ENCODE measurements at places on chromosomes 5 and 9. TPM values are rescaled to one million over a fixed set of nuclear protein-coding genes. Genes with fewer than 3 reads are reported as not detected.

DNA sequence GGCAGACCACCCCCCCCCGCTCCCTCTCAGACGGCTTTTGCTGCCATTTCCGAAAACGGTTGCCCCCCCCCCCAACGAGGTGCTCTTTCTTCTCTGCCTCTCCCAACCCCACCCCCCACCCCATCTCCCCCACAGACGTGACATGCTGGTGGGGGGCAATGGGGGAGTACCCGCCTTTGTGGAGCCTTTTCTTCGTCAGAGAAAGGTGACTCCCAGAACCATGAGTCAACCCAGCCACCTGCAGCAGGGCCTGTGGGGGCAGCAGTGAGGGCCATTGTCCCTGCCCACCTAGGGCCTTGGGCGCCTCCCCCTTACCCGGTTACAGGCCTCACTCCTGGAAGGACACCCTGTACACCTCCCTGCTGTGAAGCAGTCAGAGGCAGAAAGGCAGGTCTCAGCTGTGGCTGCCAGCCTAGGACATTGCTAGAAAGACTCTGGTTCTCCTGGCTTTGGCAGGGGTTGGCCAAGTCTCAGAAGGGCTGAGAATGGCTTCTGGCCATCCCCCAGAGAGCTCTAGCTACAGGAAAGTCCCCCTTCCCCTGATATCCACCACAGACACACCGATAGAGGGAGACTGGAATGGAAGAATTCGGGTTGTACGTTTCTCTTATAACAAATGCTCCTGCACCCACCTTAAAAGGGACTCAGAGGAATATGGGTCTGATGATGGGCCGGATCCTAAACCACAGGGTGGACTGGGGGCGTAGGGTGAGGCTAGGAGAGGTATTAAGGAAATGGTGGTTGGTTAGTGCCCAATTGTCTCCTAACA, 2.2 kb downstream of the DNAJB5 start:
- DNase-seq = no peak

GRCh38 chr5:158737536-158738027, 362.1 kb downstream of the EBF1 start:
- DNase-seq = no peak

DNA sequence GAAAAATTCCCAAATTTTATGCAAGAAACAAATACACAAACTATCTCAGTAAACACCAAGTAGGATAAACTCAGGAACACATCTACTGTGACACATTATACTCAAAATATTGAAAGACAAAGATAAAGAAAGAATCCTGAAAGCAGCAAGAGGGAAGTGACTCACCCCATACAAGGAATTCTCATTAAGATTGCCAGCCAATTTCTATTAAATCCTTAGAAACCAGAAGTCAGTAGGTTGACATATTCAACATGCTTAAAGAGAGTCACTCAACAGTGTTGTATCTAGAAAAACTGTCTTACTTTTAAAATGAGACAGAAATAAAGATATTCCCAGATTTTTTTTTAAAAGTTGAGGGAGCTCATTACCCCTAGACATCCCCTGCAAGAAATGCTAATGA, 15.5 kb downstream of the SPATA31E1 start:
- no peak for DNase-seq

DNA sequence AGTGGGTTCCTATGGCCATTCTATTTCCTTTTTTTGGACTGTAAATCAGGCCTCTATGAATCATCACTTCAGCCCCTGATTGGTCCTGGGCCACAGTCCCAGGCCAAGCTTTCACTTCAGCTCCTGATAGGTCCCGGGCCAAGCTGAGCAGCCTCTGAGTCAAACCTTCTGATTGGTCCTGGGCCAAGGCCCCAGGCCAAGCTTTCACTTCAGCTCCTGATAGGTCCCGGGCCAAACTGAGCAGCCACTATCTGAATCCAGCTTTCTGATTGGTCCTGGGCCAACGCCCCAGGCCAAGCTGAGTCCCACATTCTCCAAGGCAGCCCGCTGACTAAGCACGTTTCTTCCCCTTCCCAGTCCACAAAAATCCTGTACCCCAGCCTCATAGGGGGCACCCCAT, 1972.9 kb upstream of the ACO1 start:
- no peak for DNase-seq

DNA sequence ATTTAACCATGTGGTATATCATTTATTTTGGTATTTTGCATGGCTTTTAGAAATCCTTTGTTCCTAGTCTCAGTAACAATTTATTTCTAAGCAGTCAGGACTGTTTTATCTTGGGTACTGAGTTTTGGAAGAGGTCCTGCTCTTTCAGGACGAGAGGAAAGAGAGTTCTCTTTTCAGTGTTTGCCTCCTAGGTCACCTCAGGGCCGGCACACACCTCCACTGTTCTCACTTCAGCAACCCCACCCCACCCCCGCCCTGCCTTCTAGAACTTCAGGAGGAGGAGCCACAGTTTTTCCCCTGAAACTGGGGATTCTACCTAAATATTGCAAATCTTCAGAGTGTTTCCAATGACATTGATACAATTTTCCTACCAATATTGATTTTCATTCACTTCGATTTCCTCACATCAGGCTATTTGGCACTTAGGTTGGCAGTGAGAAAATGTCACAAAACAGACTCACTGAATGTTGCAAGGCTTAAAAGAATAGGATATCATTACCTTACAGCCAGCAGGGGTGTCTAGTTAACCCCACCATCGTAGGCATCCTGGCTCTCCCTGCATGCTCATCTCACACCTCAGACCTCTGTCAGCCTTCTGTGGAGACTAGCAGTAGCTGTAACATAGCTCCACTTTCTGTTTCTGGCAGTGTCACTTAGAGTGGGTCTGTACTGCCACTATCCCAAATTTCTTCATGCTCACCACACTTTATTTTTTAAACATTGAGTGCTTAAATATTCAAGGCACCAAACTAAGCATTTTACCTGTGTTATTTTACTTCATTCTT, 5.4 kb downstream of the IGIP start:
- DNase-seq = no peak

- DNase-seq = no peak
Observed at GRCh38 chr5:177388521-177389052, 4.4 kb downstream of the SLC34A1 start.

- DNase-seq = no peak
Observed at GRCh38 chr5:141875022-141875740, 3.0 kb downstream of the PCDH1 start.

DNA sequence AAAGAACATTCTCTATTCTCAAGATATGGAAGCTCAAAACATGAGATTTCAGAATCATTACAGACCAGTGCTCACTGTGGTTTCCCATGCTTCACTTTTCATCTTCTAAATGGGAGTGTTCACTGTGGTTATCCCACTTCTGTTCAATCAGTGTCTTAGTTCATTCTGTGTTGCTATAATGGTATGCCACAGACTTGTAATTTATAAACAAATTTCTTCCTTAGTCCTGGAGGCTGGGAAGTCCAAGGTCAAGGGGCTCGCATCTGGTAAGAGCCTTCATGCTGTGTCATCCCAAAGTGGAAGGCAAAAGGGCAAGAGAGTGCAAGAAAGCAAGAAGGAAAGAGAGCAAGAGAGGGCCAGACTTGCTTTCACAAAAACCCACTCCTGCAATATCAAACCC, 146.3 kb downstream of the TTC39B start:
- DNase-seq = no peak

GRCh38 chr5:15234366-15234765, 265.6 kb upstream of the FBXL7 start:
- no peak for DNase-seq

- DNase-seq = no peak
Observed at GRCh38 chr5:180395540-180396274, 42.6 kb upstream of the GFPT2 start.

DNA sequence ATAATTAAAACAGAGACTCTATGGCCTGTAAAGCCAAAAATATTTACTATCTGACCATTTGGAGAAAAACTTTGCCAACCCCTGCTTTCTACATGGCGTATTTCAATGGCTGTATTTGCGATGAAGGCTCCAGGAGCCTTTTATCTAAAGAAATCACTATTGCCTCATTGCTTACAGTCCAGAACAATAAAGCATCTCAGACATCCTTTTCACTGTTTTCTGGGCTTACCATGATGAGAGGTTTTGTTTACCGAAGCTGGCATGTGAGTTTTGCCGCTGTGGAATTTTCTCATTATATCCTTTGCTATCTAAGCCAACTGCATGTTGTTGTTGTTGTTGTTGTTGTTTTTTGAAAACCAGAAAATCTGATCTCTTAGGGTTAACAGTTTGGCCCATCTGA, 13.9 kb downstream of the PALM2AKAP2 start:
- DNase-seq = no peak

- DNase-seq = no peak
Observed at GRCh38 chr9:114791736-114792135, 14.1 kb downstream of the TNFSF15 start.

GRCh38 chr5:93658044-93658443, 75.0 kb downstream of the NR2F1 start:
- no peak for DNase-seq

DNA sequence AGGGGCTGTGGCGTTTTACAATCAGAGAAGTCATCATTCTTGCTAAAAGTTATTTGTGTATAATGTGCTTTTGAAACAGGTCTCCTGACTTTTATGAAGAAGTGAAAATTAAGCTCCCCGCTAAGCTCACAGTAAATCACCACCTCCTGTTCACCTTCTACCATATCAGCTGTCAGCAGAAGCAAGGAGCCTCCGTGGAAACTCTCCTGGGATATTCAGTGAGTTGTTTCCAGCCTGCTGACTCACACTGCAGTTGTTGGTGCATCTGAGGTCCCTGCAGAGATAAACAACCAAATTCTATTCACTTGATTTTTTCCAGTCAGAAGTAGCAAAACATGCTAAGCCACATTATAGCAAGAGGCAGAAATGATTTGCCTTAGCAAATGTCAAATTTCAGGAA, 156.7 kb downstream of the DOCK8 start:
- no peak for DNase-seq

GRCh38 chr9:20620650-20621470, 1.4 kb downstream of the MLLT3 start:
- peak; percentile 9 for DNase-seq

GRCh38 chr5:34857161-34857560, 18.2 kb downstream of the TTC23L start:
- DNase-seq = no peak

DNA sequence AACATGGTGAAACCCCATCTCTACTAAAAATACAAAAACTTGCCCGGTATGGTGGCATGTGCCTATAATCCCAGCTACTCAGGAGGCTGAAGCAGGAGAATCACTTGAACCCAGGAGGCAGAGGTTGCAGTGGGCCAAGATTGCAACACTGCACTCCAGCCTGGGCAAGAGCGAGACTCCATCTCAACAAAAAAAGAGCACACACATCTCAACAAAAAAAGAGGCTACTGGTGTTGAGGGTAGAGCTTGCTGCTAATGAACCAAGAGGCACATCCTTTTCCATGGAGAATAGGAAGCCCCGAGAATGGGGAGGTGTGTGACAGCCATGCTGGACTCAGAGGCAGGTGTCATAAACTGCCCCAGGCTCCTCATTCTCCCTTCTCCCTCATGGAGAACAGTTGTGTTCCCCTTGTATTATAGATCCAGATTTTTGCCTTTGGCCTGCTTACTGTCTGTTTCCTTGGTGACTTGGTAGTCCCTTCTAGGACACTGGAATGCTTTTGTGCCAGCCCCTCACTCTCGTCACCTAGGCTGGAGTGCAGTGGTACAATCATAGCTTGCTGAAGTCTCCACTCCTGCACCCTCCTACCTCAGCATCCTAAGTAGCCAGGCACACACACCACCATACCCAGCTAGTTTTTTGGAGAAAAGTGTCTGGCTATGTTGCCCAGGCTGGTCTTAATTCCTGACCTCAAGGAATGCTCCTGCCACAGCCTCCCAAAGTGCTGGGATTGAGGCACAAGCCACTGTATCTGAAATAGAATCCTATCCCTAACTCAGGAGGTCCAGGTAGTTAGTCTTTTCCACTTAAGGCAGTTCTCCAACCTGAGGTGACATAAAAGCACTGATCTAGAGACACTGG, 5.1 kb downstream of the RPL12 start:
- peak; percentile 12 for DNase-seq

- DNase-seq = no peak
Observed at GRCh38 chr5:80037366-80037765, 2.2 kb downstream of the THBS4 start.

- no peak for DNase-seq
Observed at GRCh38 chr9:73231203-73231602, 79.5 kb downstream of the ANXA1 start.

- DNase-seq = no peak
Observed at GRCh38 chr9:116466271-116467235, 220.6 kb upstream of the TRIM32 start.

GRCh38 chr5:93674866-93675459, 66.4 kb downstream of the POU5F2 start:
- DNase-seq = no peak

DNA sequence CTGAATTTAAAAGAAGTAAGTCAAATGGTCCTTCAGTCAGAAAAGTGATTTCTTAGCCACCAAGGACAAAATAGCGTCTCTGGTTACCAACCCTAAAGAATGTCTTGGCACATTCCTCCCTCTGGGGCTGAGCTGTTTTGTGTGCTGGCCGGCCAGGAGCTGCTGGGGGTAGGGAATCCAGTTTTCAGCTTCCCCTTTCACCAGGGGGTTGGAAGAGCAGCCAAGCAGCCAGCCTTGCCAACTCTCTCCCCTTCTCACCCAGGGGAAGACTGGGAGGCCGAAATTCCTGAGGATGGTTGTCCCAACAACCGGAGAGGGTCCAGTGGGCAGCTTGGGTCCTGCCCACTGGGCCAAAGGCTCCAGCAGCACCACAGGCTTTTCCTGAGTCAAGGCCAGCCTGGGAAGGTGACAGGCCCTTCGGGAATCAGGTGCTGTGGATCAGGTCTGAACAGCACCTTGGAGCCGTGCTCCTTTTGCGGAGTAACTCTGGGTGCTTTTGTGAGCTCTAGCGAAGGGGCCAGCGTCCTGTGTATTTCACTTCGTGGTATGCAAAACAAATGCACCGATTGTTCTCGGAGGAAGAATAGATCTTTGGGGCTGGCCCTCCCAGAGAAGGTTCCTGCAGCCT, 4.2 kb downstream of the WWC1 start:
- no peak for DNase-seq

ARSK gene
- 5.2 TPM for total RNA-seq

TMEM232 gene
- 1.7 TPM for total RNA-seq

CTSV gene
- total RNA-seq = 0.31 TPM

GFI1B gene
- total RNA-seq = 3.3 TPM

GRM6 gene
- not detected for total RNA-seq

SEC16A gene
- total RNA-seq = 60.1 TPM

PCDHA10 gene
- not detected for total RNA-seq

PDCD1LG2 gene
- total RNA-seq = not detected

IL4 gene
- not detected for total RNA-seq

BTNL8 gene
- not detected for total RNA-seq

SLF1 gene
- 18.8 TPM for total RNA-seq

PCDHA8 gene
- total RNA-seq = not detected

CXCL14 gene
- not detected for total RNA-seq
